ENCODE measurements at places on chromosomes 16 and 17.

GRCh38 chr16:24540602-24541210 lies 1.3 kb downstream of the RBBP6 start:
- DNase-seq, result no peak

DNA sequence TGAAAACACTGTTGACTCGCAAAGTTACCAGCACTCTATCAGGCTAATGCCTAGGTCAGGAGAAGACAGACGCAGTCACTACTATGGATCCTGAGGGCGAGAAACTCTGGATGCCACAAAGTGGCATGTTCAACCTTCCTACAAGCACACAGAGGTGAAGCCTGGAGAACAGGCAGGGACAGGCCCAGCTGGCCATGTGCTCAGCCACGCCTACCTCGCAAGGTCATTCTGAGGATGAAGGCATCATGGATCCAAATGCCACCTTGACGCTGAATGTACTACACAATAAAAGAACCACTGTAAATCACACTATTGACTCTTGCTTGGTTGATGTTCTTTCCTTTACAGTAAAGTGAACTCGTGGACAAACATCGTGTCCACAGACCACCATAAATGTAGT lies 85.8 kb downstream of the ANKRD11 start:
- no peak for DNase-seq

- DNase-seq, result no peak
These were observed 12.2 kb downstream of the SLC13A5 start for GRCh38 chr17:6700948-6701307.

DNA sequence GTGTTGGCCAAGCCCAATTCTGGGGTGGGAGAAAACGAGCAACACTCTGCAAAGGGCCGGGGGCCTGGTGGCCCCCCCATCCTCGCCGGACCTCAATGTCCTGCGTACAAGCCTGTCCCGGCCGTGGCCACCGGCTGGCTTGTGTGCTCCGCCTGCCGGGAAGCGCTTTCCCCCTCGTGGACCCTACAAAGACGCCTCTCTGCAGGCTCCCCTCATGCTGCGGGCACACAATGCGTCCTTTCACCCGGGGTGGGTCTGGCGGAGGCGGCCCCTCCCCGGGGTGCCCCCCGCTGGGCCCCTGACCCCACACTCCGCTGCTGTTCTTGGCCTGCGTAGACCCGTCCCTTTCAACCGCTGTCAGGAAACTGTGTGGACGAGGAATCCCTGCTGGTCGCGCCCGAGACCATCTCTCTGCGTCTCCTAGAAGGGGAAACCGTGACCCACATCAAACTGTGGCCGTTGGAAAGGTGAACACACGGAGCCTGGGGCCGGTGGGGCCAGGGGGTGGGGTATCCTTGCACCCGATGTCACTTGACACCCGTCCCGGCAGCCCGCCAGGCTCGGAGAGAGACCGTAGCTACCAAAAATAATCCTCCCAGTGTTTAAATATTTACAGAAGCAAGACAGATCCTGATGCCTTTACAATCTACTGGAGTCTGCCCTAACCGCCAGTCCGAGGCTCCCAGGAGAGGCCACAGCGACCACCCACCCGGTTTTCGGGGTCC lies 43.6 kb downstream of the TBC1D16 start:
- DNase-seq, result no peak

DNA sequence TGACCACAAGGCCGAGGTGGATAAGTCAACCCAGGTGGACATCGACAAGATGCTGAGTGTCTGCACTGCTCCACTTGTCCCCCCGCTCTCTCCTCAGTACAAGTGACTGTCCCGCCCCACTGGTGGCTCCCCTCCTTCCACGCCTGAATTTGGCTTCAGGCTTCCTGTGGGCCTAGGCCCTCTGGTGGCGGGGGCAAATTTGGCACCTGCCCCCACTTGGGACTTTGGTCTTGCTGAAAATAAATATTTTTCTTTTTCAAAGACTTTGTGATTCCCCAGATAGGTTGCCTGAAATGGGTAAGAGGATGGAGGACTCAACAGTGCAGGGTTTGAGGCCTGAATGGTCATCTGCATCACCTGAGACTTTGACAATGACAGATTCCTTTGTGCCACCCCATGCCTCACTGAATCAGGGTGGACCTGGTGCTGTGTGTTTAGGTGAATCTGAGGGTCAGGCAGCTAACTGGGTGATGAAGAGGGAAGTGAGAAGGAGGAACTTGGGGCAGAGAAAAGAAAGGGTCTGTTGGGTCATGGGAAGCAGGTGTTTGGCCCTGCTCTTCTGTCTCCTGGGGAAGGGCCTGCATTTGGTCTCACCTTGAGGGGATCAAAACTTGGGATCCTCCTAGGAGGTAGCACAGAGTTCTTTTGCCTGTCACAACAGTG lies 2.0 kb downstream of the C16orf86 start:
- DNase-seq, result no peak

Measured in stimulated activated CD4-positive, alpha-beta T cell treated with anti-CD3 and anti-CD28 coated beads, Interleukin-4, amount 100 ng/mL, for 48 hours (primary cell).